SK-MEL-5 (cell line): ENCODE measurements at places on chromosomes 6 and 20. TPM values are rescaled to one million over a fixed set of nuclear protein-coding genes. Genes with fewer than 3 reads are reported as not detected.

The DEFB116 gene
- not detected in 2 replicates for total RNA-seq

The OR2B6 gene
- not detected in 2 replicates for total RNA-seq

The DHX16 gene
- total RNA-seq, result 38.3 and 41.6 TPM in 2 replicates

The ADGRF5 gene
- 0.16 and 0.29 TPM in 2 replicates for total RNA-seq
